ENCODE measurements at places on chromosomes 2 and 18.

GRCh38 chr2:101419096-101419663, 31.9 kb upstream of the CREG2 start:
- no peak for DNase-seq
- H3K4me1 ChIP-seq, result no peaks in the 10 kb centered on the region
- H3K4me3 ChIP-seq, result no peak overlapping the region
- no peaks in the 10 kb centered on the region for H3K36me3 ChIP-seq
- no peak overlapping the region for H3K27ac ChIP-seq
- no peaks in the 10 kb centered on the region for H3K27me3 ChIP-seq

- no peaks in the 10 kb centered on the region for H3K4me1 ChIP-seq
- no peaks in the 10 kb centered on the region for H3K36me3 ChIP-seq
- no peak overlapping the region for H3K4me3 ChIP-seq
- no peak overlapping the region for H3K27ac ChIP-seq
- H3K27me3 ChIP-seq, result no peaks in the 10 kb centered on the region
- DNase-seq, result no peak
Observed at GRCh38 chr2:240086563-240086962, 33.2 kb upstream of the OR6B3 start.

GRCh38 chr2:151476287-151476686, 66.6 kb downstream of the RIF1 start:
- peaks cover 6% of the 10 kb centered on the region for H3K36me3 ChIP-seq
- H3K4me1 ChIP-seq, result no peaks in the 10 kb centered on the region
- no peaks in the 10 kb centered on the region for H3K27me3 ChIP-seq
- H3K27ac ChIP-seq, result no peak overlapping the region

- no peak for DNase-seq
- no peak overlapping the region for H3K4me3 ChIP-seq
- H3K27ac ChIP-seq, result no peak overlapping the region
- H3K27me3 ChIP-seq, result no peaks in the 10 kb centered on the region
Observed at GRCh38 chr18:12574494-12575185, 83.3 kb downstream of the SPIRE1 start.

GRCh38 chr2:10478298-10478625, 30.1 kb upstream of the ODC1 start:
- no peaks in the 10 kb centered on the region for H3K36me3 ChIP-seq
- no peak for DNase-seq
- H3K4me3 ChIP-seq, result no peak overlapping the region
- H3K4me1 ChIP-seq, result no peaks in the 10 kb centered on the region
- H3K27me3 ChIP-seq, result no peaks in the 10 kb centered on the region

- H3K4me3 ChIP-seq, result no peak overlapping the region
- no peaks in the 10 kb centered on the region for H3K36me3 ChIP-seq
- no peak for DNase-seq
- no peak overlapping the region for H3K27ac ChIP-seq
- no peaks in the 10 kb centered on the region for H3K4me1 ChIP-seq
Observed at GRCh38 chr2:222875482-222875881, 14.6 kb downstream of the ACSL3 start.

- H3K27me3 ChIP-seq, result no peaks in the 10 kb centered on the region
- H3K4me1 ChIP-seq, result peaks cover 6% of the 10 kb centered on the region
- no peaks in the 10 kb centered on the region for H3K36me3 ChIP-seq
- H3K27ac ChIP-seq, result no peak overlapping the region
- DNase-seq, result no peak
Observed at GRCh38 chr2:27762951-27763906, 8.3 kb upstream of the MRPL33 start.

DNA sequence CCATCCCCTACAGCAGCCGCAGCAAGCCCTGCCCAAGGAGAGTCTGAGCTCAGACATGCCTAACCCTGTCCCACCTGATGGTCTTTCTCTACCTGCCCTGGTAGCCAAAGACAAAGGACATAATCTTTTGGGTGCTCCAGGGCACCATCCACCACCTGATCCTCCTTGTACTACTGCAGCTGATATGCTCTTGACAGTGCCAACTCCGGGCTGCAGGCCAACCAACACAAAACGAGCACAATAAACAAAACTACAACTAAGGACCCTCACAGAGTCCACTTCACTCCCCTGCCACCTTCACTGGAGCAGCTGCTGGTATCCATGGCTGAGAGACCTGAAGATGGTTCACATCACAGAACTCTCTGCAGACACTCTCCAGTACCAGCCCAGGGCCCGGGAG, 106.3 kb downstream of the GRB14 start:
- no peak overlapping the region for H3K27ac ChIP-seq
- no peak overlapping the region for H3K4me3 ChIP-seq
- no peaks in the 10 kb centered on the region for H3K27me3 ChIP-seq
- no peaks in the 10 kb centered on the region for H3K36me3 ChIP-seq

GRCh38 chr2:149156971-149157740, 118.7 kb downstream of the LYPD6B start:
- H3K36me3 ChIP-seq, result no peaks in the 10 kb centered on the region
- H3K4me3 ChIP-seq, result no peak overlapping the region
- DNase-seq, result no peak
- no peaks in the 10 kb centered on the region for H3K27me3 ChIP-seq

- no peak for DNase-seq
- no peaks in the 10 kb centered on the region for H3K4me1 ChIP-seq
- no peak overlapping the region for H3K27ac ChIP-seq
- H3K36me3 ChIP-seq, result no peaks in the 10 kb centered on the region
Observed at GRCh38 chr2:239670463-239671120, 269.8 kb upstream of the HDAC4 start.

DNA sequence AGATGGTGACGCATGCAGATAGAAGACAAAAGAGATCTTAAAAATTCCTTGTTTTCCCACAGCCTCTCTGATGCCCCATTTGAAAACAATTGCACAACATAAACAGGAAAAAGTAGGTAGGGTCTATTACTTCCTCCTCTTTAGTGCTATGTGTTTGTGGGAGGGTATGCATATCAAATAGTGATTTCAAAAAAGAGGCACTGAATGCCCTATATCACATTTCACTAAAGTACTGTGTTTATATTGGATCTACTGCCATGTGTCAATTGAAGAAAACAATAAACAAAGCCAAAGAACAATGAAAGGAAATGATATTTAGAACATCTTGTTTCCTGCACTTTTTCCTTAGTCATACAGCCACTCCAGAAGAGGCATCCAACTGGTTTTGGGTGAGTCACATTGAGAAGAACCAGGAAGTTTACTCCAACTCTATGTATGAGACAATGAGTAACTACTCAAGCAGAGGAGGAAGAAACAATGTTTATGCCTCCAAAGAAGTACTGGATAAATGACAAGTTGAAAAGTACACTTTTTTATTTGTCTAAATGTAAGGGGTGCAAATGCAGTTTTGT, 583.6 kb downstream of the FBXO15 start:
- H3K27me3 ChIP-seq, result no peaks in the 10 kb centered on the region
- H3K4me3 ChIP-seq, result no peak overlapping the region
- no peaks in the 10 kb centered on the region for H3K36me3 ChIP-seq
- DNase-seq, result no peak
- H3K27ac ChIP-seq, result no peak overlapping the region

DNA sequence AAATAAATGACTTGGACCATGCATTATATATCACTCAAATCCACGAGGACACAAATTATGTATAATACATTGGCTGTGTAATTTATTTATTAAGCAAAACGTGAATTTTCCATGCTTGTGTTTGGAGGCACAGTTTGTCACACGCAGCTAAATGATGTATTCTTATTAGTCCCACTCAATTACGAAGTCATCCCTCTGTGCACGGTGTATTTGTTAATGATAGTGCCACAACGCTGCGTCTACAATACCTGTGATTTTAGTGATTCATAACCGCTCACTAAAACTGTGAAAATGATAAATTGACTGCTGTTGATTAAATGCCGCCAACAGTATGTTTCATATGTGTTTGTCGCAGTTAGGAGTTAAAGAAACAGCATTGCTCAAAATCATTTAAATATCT, 358.3 kb downstream of the ZNF516 start:
- H3K27ac ChIP-seq, result no peak overlapping the region
- H3K4me3 ChIP-seq, result no peak overlapping the region
- H3K36me3 ChIP-seq, result no peaks in the 10 kb centered on the region
- DNase-seq, result no peak
- no peaks in the 10 kb centered on the region for H3K4me1 ChIP-seq
- no peaks in the 10 kb centered on the region for H3K27me3 ChIP-seq
